Esophagus mucosa (tissue), 1 donor: ENCODE measurements at places on chromosomes 11 and 22.
A peak's percentile ranks its signal among the peaks of the same experiment; 100 is the strongest.

GRCh38 chr11:4957396-4957795 is 1.9 kb upstream of the OR51A2 start:
- no peak for ATAC-seq

- ATAC-seq, result peak; percentile 0
Observed at GRCh38 chr11:574632-575312, 1.5 kb upstream of the PHRF1 start.

GRCh38 chr11:45275828-45276227 is 10.3 kb downstream of the SYT13 start:
- ATAC-seq, result no peak

DNA sequence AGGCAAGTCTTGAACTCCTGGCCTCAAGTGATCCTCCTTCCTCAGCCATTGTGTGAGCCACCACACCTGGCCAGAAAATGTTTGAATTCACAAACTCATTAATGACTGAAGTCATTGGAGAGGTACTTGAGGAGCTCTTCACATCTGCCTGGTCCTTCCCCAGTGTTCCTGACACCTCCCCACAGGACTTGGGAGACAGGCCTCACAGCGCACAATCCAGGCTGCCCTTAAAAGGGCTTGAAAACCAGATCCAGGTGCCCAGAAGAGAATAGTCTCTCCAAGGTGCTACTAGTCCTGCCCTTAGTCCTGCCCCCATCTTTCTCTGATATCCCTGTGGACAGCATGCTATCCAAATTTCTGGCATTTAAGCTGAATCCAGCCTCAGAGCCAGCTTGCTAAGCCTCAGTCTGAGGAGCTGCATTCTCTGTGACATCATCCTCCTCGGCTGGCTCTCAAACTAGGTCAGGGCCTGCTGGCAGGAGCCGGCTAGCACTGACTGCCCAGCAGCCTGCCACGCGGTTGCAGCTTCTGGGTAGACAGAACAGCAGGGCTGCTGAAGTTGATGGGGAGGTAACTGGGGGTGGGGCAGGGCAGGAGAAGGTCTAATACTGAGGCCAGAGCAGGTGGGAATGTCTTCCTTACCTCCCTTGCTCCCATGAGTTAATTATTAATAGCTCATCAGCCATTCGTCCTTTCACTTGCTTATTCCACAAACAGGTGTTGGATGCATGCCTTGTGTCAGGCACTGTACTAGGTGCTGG is 35.3 kb upstream of the NECTIN1 start:
- peak; percentile 21 for ATAC-seq

DNA sequence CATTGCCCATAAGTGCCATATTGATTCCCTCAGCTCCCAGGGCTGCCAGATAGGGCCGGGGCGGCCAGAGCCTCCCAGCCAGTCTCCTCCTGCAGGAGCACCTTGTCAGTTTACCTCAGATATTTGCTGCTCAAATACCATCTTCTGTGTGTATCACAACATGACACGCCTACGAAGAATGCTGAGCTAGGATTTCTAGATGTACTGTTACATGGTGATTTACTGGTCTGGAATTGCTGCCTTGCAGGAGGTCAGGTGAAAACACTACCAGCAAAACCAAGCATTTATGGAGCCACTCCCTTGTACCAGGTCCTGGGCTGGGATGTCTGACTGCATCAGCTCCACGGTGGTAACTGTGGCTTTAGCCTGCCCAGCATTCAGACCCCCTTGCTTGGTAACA is 11.8 kb downstream of the MICAL3 start:
- peak; percentile 76 for ATAC-seq

DNA sequence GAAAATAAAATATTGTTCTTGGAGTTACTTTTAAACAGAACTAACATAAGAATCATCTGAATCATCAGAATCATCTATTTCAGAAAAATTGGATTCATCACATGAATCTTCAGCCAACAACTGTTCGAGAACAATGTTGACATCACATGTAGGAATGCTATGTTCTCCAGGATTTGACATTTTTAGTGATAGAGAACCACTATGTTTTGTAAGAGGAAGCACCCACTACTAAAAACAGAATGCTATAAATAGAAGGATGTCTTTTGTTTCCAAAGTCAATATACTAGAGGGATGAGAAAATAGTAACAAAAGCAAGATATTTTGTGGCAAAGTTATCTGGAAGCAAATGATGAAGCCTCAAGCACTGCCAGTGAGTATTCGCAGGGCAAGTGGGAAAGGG is 263.4 kb upstream of the DDI1 start:
- no peak for ATAC-seq

- peak; percentile 93 for ATAC-seq
Observed at GRCh38 chr11:6319704-6320410, 444 bp downstream of the CAVIN3 start.

GRCh38 chr22:27514601-27515523 is 286.7 kb downstream of the MN1 start:
- no peak for ATAC-seq

DNA sequence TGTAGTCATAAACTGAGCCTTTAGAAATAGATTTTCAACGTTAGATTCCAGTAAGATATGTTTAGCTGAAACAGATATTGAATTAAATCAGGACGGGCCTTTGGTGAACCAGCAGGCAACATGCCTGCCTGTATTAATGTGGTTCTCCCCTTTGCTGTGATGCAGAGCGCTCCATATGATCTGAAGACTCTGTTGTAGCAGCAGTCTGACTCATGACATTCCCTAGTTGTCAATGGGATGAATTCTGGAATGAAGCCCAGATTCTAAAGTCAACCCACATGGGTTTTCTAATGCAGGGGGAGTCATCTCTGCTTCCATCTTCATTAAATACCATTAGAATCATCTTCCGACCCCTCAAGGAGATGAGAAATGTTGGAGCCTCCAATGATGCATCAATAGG is 864.5 kb downstream of the NTM start:
- ATAC-seq, result no peak
